ENCODE measurements at places on chromosomes 12 and 14. TPM values are rescaled to one million over a fixed set of nuclear protein-coding genes. Genes with fewer than 3 reads are reported as not detected.

Gene LMO3
- not detected for total RNA-seq

DNA sequence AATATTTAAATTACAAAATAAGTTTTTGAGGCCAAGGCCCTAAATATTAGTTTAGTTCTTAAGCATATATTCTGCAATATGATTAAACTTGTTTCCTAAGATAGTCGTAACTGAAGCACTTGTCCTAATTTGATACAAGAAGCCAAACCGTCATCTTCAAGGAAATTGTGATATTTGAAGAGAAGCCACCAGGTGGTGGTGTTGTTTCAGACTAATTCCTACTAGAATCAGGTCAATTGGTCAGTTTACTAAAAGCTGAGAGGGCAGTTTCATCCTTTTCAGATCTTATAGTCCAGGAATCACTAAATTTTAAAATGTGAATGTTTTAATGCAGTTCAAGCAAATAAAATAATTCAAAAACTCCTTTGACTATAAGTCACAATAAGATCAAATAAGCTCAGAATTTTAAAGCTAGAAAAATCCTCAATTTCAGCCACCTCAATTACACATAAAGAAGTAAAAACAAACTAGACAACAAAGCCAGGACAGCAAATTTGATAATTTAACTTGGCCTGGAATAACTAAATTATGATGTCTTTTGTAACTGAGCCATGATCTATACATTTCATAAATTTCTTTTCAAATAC, 7.1 kb upstream of the ARL1 start:
- DNase-seq = no peak

GRCh38 chr12:132367071-132367851, 37.9 kb upstream of the GALNT9 start:
- no peak for DNase-seq

- no peak for DNase-seq
These were observed 59.1 kb upstream of the NAP1L1 start for GRCh38 chr12:76143343-76144244.

Gene CPNE8
- 1.5 TPM for total RNA-seq

DNA sequence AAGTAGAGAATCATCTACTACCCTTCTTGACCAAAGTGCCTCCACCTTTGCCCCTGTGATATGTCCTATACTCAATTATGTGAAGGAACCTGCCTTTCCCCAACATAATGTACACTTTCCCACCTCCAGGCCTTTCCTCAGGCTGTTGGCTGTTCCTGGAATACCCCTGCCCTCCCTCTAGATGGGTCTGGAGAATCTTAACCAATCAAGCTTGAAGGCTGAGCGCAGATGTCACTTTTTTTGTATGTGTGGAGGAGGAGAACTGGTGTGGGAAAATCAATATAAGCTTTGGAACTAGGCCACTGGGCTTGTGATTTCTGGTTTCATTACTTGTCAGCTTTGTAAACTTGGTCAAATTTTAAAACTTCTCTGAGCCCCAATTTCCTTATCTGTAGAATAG, 4.7 kb downstream of the BMAL2 start:
- no peak for DNase-seq

GRCh38 chr12:14878488-14878887, 7.2 kb downstream of the MGP start:
- DNase-seq = no peak
